ENCODE measurements at places on chromosomes 2 and 18.

GRCh38 chr2:138515092-138515491, 13.5 kb downstream of the SPOPL start:
- no peak for DNase-seq

DNA sequence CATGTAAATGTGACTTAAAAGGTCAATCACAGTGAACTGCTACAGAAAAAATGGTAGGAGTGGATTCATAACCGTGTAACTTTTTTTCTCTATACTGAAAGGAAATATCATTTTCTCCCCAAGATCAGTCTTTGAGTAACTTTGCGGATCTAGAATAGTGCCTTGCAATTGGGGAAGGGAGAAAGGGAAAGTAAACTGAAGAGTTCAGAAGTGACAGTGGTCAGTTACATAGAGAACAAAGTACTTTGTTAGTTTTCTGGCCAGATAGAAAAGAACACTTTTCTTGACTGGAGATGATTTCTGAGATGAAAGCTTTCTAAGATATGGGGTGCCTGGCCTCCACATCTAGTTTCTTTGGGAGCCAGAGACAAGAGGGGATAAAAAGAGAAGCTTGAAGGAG, 26.6 kb downstream of the PARD3B start:
- DNase-seq = no peak

DNA sequence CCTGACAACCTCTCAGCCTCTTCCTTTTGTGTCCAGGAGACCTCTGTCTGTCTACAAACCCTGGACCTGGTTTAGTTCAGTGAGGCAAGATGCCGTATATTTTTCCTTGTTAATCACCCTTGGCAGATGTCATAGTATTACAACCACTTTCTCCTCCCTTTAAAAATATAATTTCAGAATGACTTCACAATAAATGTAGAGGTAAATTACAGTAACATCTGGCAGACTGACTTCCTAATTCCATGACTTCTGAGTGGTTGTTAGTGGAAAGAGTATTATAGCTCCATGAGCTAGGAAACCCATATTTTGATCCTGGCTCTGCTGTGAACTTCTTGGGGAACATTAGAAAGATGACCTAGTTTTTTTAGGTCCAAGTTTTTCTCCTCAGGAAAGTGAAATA, 39.5 kb downstream of the SPATS2L start:
- no peak for DNase-seq

DNA sequence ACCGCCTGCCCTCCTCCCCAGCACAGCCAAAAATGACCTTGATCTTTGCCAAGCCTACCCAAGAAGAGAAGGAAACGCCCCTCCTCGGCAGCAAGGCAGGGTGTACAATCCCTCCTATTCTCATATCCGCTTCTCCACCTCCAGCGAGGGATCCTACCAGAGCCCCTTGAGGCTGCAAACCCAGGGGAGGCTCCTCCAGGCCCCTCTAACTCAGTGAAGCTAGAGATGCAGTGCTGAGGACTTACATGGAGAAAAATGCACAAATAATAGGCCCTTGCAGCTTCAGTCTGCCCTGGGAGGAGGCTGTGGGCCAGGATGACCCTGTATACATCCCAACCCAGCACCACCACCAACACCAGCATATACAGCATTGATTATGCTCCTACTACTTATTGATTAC, 46.9 kb upstream of the POMC start:
- no peak for DNase-seq

- DNase-seq = peak; percentile 21
These were observed 552.3 kb downstream of the KCNJ3 start for GRCh38 chr2:155250800-155251199.

DNA sequence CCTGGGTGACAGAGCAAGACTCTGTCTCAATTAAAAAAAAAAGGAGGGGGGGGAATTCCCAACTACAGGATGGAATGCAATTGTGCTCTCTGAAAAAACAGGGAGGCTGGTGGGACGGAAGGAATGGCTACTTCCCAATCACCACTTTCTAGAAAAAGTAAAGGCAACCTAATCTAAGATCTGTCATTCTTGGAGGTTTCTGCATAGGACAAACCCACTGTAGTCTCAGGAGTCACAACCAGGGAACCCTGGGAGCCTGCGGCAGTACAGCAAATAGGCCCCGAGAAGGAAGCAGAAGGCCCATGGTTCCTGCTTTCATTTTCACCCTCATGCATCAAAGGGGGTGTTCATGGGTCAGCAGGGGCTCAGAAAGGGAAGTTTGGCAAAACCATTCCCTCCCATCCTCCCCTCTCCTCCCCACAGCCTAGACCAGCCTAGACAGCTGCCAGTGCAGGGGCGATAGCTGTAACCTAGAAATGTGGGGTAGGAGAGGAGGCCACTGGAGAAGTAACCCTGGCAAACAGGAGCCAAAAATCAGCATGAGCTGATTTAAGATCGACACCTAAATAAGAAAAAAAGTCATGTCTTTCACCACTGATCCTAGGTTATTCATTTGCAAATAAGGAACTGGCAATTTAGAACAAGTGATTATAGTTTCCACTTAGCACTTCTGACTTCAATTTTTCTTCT, 48.0 kb downstream of the TRABD2A start:
- no peak for DNase-seq

Measured in NCI-H2171 (cell line).